ENCODE measurements at places on chromosomes 3 and 15.

- no peak for DNase-seq
These were observed 12.7 kb downstream of the SLC6A20 start for GRCh38 chr3:45783667-45784066.

GRCh38 chr3:74591946-74592345 is 22.5 kb downstream of the CNTN3 start:
- no peak for DNase-seq

GRCh38 chr3:146470425-146470990 is 1.1 kb upstream of the PLSCR2 start:
- no peak for DNase-seq

DNA sequence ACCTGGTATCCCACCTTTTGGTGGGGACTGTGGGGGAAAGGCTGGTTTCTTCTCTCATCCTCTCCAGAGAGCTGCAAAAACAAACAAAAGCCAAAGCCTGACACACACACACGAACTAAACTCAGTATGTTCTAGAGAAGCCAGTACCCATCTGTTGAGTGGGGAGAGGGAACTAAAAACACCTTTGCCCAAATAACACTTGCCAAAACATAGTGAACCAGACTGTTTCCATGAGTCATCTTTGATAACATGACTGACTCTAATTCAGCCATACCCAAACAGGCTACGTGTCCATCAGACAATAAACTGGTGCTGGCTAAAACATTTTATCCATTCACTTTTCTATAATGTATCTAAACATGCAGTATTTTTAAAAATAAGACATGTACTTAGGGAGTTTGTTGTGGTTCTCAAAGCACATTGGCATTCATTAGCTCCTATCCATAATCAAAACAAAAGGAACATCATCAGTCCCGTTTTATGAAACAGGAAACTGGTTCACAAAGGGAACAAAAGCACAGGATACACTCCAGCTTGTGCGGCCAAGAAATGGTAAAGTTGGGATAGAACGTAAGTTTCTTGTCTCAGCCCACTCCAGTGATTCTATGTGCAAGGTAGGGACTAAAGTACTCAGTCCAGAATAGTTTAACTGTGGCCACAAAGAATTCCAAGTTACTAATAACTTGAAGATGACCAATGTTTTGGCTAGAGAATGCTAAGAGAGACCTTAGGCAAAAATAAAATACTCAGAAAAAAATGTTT is 16.1 kb downstream of the LYSMD2 start:
- DNase-seq, result no peak

DNA sequence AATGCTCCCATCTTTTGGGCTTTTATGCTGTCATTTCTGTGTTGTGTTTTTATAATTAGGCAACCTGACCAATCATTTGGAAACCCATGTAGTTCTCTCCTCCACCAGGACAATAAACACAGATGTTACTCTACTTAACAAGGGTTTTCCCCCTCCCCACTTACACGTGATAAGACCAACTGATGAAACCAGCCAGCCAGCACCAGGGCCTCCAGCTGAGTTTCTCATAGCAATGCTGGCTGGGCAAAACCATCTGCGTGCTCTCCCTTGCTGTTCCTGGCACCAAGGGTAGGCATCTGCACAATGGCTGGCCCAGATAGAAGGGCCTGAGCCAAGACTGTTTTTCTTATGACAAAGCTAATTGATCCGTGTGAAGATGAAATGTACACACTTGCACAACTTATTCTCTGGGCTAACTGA is 310.4 kb downstream of the PLCL2 start:
- DNase-seq, result no peak

GRCh38 chr3:45460361-45460760 is 72.0 kb downstream of the LARS2 start:
- DNase-seq, result no peak

GRCh38 chr3:71694358-71694999 is 30.7 kb downstream of the EIF4E3 start:
- no peak for DNase-seq
